ENCODE measurements at places on chromosomes 6 and 20.

- DNase-seq, result no peak
Observed at GRCh38 chr20:20711413-20711812, 1.0 kb downstream of the RALGAPA2 start.

DNA sequence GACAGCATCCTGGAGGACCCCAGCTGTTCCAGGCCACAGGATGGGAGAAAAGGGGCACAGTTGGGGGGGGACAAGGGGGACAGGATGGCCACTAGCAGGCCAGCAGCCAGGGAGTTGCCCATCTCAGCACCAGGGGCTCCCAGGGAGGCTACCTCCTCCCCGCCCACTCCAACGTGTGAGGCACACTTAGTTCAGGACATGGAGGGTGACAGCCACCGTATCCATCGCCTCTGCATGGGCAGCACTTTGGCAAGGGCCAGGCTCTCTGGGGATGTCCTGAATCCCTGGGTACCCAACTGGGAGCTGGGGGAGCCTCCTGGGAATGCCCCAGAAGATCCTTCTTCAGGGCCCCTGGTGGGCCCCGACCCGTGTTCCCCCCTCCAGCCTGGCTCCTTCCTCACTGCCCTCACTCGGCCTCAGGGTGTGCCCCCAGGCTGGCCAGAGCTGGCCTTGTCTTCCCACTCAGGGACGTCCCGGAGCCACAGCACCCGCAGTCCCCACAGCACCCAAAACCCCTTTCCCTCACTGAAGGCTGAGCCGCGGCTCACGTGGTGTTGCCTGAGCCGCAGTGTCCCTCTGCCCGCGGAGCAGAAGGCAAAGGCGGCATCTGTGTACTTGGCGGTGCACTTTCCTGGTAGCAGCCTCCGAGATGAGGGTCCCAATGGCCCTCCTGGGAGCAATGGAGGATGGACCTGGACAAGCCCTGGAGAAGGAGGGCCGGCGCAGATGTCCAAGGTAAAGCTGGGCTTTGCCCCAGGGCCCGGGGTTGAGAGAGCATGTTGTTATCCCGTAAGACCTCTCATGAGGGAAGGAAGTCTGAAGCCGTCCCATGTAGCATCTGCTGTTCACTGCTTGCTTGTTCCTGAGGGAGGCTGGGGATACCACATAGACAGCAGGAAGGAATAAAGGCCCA is 30.7 kb downstream of the ZNF831 start:
- no peak for DNase-seq

DNA sequence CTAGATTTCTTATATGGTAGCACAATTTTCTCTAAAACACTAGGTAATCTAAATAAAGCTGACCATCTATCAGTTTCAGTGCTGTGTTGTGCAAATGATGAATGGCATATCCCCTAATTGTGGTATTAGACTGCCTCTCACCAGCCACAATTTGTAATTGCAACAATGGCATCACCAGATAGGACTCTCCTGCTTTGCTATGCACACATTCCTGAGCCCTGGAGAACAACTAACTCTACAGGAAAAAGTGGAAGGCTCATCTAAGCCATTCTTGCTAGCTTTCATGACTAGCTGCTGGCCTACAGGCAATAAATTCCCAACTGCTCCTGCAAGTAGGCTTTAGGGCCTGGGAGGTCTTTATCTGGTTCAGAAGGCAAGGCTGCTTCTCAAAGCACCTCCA is 974.1 kb downstream of the EYS start:
- no peak for DNase-seq

- DNase-seq, result no peak
Observed at GRCh38 chr6:47159763-47160162, 117.6 kb upstream of the ADGRF1 start.

DNA sequence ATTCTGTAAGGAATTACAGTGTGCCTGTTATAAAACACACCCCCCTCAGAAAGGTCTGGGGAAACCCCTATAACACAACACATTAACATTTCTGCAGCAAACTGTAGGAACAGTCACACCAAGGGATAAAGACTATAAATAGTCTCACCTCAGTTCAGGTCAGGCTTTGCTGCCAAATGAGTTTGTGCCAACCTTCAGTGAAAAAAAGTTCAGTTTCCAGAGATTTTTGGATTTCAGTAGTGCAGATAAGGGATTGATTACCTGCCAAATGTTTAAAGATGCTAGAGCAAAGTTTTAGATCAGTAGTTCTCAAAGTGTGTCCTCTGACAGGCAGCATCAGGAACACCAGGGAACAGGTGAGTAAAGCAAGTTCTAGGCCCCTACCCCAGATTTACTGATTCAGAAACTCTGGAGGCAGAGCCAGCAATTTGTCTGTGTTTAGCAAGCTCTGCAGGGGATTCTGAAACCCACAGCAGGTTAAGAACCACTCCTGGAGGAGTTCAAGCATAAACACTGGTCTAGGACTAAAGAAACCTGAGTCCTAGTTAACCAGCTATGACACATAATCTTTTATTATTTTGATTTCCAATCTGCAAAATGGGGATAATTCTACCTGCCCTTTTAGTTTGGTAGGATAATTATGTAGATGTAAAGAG is 111.0 kb downstream of the RCAN2 start:
- no peak for DNase-seq

GRCh38 chr6:47420394-47421371 is 56.9 kb upstream of the CD2AP start:
- DNase-seq, result no peak

Measured in stimulated activated CD4-positive, alpha-beta T cell treated with anti-CD3 and anti-CD28 coated beads, Interleukin-15, amount 100 ng/mL, for 1 hour (primary cell).